Activated T-helper 9 cell treated with anti-CD3 and anti-CD28 coated beads, Interleukin-2, amount 50 U/mL, for 16 hours (primary cell): ENCODE measurements at places on chromosomes 6 and 20.

GRCh38 chr6:158207422-158207788 is 39.3 kb downstream of the GTF2H5 start:
- no peak for DNase-seq

DNA sequence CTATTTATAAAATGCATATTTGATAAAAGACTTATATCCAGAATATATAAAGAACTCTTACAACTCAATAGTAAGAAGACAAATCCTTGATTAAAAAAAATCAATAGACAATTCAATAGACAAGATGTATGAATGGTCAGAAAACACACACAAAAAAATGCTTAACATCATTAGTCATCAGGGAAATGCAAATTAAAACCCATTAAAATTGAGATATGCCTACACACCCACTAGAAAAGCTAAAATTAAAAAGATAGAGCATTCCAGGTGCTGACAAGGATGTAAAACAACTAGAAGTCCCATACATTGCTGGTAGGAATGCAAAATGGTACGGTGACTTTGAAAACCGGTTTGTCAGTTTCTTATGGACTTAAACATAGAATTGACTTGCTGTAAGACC is 127.1 kb downstream of the TFAP2B start:
- no peak for DNase-seq

DNA sequence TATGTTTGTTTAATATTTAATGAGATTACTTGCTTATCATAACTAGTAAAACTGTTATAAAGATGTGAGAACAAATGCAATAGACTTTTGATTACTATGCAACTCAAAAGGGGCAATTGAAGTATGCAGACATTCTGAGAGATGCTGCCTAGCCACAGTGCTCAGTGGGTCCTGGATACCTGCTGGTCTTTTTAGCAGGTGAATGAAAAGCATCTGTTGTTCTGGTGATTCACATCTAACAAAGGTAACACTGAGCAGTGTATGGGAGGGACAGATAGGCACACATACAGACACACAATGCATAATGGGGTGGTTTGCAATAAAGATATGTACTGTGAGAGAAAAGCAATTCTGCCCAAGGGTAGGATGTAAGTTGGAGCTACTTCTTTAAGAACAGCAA is 46.9 kb downstream of the OGFRL1 start:
- DNase-seq = no peak

GRCh38 chr6:75504465-75505222 is 11.0 kb upstream of the FILIP1 start:
- no peak for DNase-seq

DNA sequence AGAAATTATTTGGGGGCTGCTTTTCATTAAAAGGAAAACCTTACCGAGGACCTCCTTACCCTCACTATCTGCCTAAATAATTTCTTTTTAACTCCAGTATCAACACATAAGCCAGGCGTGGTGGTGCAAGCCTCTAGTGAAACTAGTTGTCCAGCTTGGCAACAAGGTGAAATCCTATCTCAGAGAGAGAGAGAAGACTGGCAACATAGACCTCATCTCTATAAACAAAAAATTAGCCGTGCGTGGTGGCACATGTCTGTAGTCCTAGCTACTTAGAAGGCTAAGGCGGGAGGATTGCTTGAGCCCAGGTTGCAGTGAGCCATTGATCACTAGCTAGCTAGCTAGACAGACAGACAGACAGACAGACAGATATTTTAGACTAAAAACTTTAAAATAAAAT is 92.5 kb downstream of the ARMC2 start:
- no peak for DNase-seq
